Esophagus squamous epithelium (tissue), 5 donors: ENCODE measurements at places on chromosomes 2 and 18.

GRCh38 chr2:240760576-240761246, 59.3 kb downstream of the KIF1A start:
- DNase-seq = no peak

DNA sequence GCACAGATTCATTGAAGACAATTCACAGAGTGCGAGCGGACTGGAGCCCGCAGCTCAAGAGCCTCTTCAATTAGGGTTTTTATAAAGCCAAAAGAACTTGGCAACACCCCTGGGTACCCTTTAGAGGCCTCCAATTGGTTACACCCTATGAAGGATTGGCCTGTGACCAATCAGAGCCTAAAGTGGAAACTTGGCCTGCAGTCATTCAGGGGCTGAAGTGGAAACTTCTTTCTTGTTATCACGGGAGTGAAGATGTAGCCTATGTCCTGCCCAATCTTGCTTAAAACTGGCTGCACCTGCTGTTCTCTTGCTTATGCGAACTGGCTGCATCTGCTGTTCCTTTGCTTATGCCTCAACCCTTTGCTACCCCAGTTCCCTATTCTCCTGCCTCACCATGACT, 1.8 kb upstream of the HJURP start:
- no peak for DNase-seq

DNA sequence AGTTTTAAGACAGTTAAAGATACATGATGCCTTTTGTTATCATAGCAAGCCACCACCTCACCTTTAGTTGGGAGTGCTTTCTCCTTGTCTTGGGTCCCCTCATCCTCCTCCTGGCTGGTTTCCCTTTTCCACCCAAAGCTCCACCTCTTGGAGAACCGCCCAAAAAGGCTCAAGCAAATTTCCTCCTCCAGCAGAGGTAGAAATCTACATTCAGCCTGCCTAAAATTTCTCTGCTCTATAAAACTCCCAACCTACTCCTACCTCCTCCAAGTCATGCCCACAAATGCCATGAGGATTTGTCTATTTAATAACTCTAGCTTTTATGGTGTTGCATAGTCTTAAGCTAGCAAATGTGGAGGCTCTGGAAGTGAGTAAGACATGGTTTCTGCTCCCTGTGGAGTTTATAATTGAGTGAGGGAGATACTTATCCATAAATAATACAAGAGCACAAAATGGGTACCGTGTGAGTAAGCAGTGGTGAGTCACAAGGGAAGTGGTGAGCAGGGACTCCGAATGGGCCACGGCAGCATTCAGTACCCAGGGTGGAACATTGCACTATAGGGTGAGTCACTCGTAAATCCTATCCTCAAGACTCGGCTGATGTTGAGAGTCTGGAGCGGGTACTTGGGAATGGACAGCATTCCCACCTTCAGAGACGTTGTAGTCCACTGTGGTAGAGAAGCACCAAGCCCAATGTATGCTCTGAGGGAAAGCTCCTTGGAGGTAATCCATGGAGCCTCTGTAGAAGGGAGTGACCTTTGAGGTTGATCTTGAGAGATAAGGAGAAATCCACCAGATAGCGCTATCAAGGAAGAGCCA, 146.3 kb downstream of the RTN4 start:
- no peak for DNase-seq

- DNase-seq = no peak
These were observed 59.9 kb downstream of the NAT8 start for GRCh38 chr2:73582364-73582763.

DNA sequence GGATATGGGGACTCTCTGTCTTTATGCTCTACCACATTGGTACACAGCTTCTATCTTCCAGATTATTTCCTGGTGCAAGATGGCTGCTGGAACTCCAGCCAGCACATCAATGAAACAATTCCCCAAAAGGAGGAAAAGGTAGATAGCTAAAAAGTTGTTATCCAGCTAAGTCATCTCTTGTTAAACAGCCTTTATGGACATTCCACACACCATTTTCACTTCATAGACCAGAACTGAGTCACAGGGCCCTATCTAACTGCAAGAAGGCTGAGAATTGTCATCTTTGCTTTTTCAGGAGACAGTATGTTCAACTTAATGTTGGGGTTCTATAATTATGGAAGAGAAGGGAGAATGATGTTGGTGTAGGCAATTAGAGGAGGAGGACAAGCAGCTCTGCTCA, 133.3 kb upstream of the NOSTRIN start:
- DNase-seq = no peak

- DNase-seq = no peak
These were observed 114.6 kb downstream of the TLK1 start for GRCh38 chr2:171046048-171046560.

DNA sequence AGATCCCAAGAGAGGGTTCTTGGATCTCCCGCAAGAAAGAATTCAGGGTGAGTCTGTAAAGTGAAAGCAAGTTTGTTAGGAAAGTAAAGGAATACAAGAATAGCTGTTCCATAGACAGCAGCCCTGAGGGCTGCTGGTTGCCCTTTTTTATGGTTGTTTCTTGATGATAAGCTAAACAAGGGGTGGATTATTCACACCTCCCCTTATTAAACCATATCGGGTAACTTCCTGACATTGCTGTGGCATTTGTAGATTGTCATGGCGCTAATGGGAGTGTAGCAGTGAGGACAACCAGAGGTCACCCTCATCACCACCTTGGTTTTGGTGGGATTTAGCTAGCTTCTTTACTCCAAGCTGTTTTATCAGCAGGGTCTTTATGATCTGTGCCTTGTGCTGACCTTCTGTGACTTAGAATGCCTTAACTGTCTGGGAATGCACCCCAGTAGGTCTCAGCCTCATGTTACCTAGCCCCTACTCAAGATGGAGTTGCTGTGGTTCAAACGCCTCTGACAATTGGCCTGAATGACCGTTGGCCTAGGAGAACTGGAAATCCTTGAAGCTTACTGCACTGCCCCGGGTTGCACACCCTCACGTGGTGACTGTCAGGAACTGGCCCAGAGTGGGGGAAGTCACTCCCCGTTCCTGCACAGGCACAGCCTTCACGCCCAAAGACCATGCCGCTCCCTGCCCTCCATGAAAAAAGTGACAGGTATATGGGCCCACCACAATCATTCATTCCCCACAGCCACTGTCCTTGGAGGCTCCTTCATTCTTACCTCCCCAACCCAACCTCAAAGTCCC, 136.9 kb downstream of the SEPTIN10 start:
- no peak for DNase-seq
